Breast epithelium (tissue), 4 donors: ENCODE measurements at places on chromosomes 12 and 14. TPM values are rescaled to one million over a fixed set of nuclear protein-coding genes. Genes with fewer than 3 reads are reported as not detected.

CEBPE gene
- not detected for total RNA-seq

KLRC2 gene
- 1.6 TPM for total RNA-seq

TNS2 gene
- 65.4 TPM for total RNA-seq

PMCH gene
- not detected for total RNA-seq

RBP5 gene
- total RNA-seq: 1.1 TPM

TAS2R50 gene
- total RNA-seq: 6.2 TPM

EPYC gene
- total RNA-seq: not detected

CCDC198 gene
- total RNA-seq: not detected

NEUROD4 gene
- total RNA-seq: not detected

COCH gene
- 1.6 TPM for total RNA-seq

CLEC9A gene
- not detected for total RNA-seq

GPR132 gene
- 1.3 TPM for total RNA-seq

NRL gene
- total RNA-seq: 2.5 TPM

SIX4 gene
- total RNA-seq: 16.7 TPM

SERPINA10 gene
- total RNA-seq: not detected

C12orf75 gene
- total RNA-seq: 2.4 TPM

TCP11L2 gene
- 53.7 TPM for total RNA-seq

LRTM2 gene
- total RNA-seq: not detected

CLEC6A gene
- total RNA-seq: not detected

ATL1 gene
- 10.4 TPM for total RNA-seq

BCL2L14 gene
- 0.29 TPM for total RNA-seq

RNASE2 gene
- 1.3 TPM for total RNA-seq

KRT75 gene
- not detected for total RNA-seq

SERPINA12 gene
- not detected for total RNA-seq

CBLN3 gene
- total RNA-seq: 2.3 TPM

KRT79 gene
- total RNA-seq: 1.3 TPM

CPNE6 gene
- total RNA-seq: not detected

FAIM2 gene
- total RNA-seq: 0.64 TPM

GALNT9 gene
- 2.9 TPM for total RNA-seq

BCL2L2 gene
- 28.8 TPM for total RNA-seq

PAPLN gene
- total RNA-seq: 23.8 TPM

STYK1 gene
- total RNA-seq: 0.32 TPM

SLC6A12 gene
- 0.33 TPM for total RNA-seq

CPNE8 gene
- 28.3 TPM for total RNA-seq

KCNH3 gene
- 1.3 TPM for total RNA-seq

IL22 gene
- not detected for total RNA-seq

KRT1 gene
- not detected for total RNA-seq

MGAT4C gene
- 1.0 TPM for total RNA-seq

LRP1 gene
- 102 TPM for total RNA-seq

ORMDL2 gene
- total RNA-seq: 28.5 TPM

RAD9B gene
- 0.48 TPM for total RNA-seq

PTPRB gene
- 18.4 TPM for total RNA-seq
